ENCODE measurements at places on chromosomes 2 and 18.

DNA sequence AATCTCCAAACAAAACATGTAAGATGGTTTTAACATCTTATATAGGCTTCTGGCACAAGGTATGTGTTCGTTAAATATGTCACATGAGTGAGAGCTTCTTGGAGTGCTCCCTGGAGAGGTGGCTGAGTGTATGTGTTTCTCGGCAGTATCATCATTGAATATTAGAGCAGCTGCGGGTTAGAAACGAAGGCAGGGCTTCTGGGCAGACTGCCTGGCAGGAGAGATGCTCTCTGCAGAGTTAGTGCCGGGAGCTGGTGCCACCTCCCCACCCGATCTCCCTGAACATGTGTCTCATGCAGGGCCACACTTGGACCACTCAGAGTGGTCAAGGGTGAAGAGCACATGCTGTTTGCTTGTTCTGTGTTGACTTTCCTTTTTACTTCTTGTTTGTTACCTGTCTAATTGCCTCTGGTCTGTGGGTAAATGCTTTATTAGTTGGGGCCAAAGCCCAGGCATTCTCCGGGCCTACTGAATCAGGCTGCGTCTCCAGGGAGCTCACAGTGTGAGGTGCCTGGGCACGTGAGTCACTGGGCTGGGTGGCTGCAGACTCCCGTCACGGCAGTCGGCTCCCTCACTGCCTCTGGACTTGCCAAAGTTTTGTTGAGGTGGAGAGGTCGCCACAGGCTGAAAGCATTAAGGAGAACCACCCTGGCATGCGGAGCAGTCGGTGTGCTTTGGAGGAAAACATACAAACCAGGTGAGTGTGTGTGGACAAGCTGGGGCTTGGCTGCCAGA lies 246.6 kb downstream of the FHOD3 start:
- no peak for DNase-seq

- no peak for DNase-seq
Observed at GRCh38 chr2:215554689-215555498, 119.0 kb upstream of the FN1 start.

GRCh38 chr18:74796841-74797576 lies 199.3 kb downstream of the ZNF407 start:
- no peak for DNase-seq

GRCh38 chr2:211944572-211944971 lies 594.0 kb downstream of the ERBB4 start:
- no peak for DNase-seq

GRCh38 chr2:162934191-162934590 lies 95.6 kb upstream of the KCNH7 start:
- no peak for DNase-seq

DNA sequence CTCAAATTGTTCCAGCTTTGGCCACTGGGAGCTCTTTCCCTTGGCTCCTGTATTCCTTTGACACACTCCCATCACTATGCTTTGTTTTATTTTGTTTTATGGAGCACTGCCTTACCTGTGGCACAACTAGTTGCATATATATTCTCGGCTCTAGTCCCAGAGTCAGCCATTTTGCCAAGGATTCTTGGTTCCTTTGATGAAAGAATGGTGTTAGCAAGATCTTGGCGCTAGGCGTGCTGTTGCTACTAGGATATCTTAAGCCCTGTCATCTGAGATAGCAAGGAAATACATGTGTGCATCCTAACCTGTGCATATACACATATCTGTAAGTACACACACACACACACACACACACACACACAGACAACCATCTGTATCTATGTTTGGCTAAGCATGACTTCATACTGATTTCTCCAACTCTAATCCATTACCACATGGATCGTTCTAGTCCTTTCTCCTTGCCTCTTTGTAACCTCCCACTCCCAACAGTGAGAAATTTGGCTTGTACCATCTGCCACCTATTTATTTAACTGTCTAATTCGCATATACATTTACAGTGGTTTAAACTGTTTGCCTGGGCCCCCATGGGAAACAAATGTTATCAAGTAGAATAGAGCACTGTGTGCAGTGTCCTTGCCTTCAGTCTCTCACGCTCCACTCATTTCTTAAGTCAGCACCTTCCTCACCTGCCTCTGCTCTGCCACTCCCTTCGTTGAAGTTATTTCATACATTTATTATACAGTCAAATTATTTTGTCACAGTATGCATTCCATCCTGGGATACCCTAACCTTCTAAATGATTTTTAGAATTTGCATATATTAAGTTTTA lies 137.5 kb upstream of the MAP3K20 start:
- no peak for DNase-seq

DNA sequence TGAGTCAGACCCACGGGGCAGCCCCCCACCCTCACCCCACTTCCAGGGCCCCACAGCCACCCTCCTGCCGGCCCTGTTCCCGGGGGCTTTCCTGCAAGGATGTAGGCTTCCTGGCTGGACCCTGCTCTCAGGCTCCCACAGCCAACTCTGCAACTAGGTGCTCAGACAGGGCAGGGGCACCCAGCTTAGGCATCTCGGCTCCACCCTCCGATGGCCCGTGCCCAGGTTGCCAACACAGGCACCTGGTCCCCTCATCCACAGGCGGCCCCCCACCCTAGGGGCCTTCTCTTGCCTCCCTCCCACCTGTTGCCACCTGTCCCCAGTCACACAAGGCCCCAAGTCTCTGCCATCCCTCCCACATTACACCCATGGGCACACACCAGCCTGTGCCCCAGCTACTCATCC lies 34.6 kb downstream of the HS6ST1 start:
- no peak for DNase-seq

GRCh38 chr18:49851624-49852023 lies 38.3 kb upstream of the ACAA2 start:
- no peak for DNase-seq
